ENCODE measurements at places on chromosomes 13 and 19. TPM values are rescaled to one million over a fixed set of nuclear protein-coding genes. Genes with fewer than 3 reads are reported as not detected.

DCLK1 gene
- 13.6 TPM for total RNA-seq

GRCh38 chr13:30053939-30054338, 203.5 kb upstream of the UBL3 start:
- no peak for DNase-seq

FXYD3 gene
- not detected for total RNA-seq

GRCh38 chr19:10353793-10354391, 14.5 kb upstream of the ICAM3 start:
- DNase-seq: peak; percentile 11

DNA sequence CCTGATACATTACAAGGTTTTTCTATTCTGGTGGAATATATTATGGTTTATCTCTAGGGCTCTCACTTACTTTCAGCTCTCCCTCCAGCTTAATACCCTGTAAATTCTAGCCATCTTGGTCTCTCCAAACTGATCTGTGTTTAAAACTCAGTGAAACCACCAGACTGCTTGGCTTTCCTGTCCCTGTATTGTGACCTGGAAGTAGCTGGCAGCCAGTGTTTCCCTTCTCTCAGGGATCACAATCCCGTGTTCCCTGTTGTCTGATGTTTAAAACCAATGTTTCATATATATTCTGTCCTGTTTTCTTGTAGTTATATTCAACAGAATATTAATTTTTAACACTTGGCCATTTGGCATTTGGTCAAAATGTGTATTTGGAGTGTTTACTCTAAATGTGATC, 8.0 kb downstream of the AKAP11 start:
- no peak for DNase-seq

DNA sequence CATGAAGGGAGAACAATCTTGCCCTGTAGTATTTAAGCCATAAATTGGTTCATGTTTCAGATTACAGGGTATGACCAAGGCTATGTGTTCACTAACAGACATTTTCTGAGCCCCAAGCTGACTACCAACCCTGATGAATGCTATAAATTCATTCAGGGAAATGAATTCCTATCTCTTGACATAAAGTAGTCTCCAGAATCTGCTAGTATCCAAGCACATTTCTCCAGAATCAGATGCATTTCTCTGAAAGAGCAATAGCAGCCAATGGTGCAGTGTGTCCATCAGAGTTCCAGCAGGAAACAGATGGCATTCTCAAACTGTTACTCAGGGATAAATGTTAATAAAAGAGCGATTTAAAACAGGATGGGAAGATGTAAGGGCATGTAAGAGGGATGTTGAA, 226.4 kb downstream of the COG6 start:
- no peak for DNase-seq

ZNF681 gene
- 0.19 TPM for total RNA-seq

AMH gene
- total RNA-seq: 10.0 TPM

- no peak for DNase-seq
Measured at GRCh38 chr13:71118779-71119364, 748.1 kb downstream of the DACH1 start.

DNA sequence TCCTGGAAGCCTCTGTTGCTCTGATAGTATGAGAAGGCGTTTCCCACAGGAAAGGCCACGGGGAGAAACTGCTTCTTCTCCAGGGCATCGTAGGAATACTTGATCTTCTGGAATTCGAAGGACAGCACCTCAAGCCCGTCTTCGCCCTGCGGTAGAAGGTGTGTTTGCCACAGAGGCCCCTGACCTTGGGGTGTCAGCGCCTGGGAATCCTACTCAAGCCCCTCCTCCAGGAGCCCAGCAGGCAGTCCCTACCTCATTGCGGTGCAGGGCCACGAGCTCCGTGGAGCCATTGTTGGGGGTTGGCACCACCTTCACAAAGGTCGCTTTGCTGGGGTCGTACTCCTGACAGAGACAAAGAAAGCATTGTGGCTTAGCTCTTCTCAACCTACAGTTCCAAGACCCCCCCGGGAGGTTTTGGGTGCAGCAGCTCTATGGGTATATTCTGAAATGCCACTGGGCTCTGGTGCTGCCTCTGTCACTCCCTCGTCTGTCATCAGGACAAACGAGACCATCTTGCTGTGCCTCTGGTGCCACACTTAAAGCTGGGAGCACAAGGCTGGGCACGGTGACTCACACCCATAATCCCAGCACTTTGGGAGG, 3.7 kb downstream of the ATP13A1 start:
- no peak for DNase-seq

- no peak for DNase-seq
Measured at GRCh38 chr13:32525766-32526165, 12.8 kb downstream of the N4BP2L2 start.

DNA sequence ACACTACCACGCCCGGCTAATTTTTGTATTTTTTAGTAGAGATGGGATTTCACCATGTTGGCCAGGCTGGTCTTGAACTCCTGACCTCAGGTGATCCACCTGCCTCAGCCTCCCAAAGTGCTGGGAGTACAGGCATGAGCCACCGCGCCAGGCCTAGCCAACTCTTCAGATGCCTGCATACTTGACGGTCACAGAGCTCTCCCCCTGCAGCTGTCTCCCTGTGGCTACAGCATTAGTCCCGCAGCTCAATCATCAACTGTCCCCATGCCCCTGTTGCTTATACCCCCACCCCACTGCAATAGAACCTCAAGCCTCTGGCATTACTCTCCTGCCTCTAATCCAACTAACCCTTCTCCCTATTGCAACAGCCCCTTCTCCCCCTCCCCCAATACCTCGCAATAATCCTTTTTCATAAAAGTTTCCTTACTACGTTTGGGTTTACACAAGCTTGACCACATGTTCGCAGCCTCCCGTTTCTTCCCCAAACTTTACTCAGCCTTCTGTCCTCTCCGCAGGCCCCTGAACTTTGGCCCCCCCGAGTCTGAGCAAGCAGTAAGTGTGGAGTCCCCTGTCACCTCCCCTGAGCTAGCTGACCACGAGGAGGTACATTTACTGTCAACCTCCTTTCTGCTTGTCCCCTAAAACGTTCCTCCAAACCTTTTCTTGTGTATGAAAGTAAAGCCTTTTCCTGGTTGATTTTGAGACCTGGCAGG, 1.7 kb downstream of the ZNF77 start:
- DNase-seq: no peak

DNA sequence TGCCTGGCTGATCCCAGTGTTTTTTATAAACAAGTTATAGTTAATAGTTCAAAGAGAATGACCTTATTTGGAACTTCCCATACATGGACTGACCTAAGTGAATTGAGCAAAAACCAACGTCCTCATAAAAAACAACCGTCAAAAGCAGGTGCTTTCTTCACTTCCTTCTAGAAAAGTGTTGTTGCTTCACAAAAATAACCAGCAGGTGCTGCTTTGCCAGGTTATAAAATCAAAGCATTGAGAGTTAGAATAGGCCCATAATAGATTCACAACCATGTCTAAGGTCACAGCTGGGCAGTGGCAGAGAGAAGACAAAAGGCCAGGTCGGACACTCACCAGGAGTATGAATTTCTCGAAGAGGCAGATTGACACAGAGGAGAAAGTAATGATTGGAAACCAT, 9.5 kb downstream of the RUBCNL start:
- no peak for DNase-seq

DNA sequence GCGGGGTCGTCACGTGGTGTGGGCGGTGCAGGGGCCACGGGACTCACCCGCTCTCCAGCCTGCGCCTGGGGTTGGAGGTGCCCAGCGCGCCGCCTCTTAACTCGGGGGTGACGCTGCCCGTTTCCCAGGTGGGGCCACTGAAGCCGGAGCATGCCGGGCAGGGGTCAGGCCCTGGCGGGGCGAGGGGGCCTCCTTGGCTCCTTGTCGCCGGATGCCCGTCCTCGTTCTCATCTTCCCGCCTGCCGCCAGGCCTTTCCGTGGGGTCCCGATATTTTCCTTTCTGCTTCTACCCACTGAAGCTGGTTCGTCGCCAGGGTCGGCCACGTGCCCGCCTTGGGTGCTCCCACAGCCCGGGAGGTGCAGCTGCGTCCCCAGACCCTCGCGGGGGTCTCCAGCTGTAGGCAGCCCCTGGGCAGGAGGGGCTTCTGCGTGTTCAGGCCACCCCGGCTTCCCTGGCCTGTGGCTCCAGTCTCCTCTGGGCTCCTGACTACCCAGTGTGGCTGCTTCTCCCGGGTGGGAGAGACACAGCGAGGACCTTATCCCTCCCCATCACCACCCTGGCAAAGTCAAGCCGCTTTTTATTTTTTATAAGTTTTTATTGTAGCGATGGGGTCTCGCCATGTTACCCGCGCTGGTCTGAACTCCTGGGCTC, 772 bp downstream of the FAM174C start:
- DNase-seq: no peak
